ENCODE measurements at places on chromosomes 4 and X.

DNA sequence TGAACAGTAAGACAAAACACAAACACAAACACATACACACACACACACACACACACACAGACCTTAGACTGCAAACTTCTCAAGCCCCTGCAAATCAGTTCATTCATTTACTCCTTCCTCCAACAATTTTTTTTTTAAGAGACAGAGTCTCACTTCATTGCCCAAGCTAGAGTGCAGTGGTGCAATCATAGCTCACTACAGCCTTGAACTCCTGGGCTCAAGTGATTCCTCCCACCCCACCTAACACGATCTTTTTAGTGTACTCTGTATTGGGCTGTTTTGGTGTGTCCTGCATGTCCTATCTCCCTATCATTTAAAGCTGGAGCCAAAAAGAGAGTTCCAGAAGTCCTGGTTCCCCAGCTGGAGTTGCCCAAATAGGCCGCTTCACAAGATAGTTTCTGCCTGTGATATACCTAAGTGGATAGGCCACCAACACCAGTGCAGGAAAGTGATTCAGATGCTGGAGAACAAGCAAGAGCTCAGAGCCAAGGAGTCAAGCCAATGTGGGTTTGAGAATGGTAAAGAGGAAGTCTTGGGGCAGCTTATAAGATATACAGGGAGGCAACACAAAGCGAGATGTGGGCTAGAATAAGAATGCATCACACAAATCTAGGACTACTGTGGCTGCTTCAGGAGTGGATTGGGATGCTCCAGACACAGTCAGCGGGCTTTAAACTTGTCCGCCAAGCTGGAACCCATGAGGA is 85.4 kb upstream of the RAPGEF2 start:
- no peaks in the 10 kb centered on the region for H3K4me1 ChIP-seq
- H3K27ac ChIP-seq, result no peak overlapping the region
- H3K36me3 ChIP-seq, result no peaks in the 10 kb centered on the region
- H3K27me3 ChIP-seq, result no peaks in the 10 kb centered on the region
- H3K4me3 ChIP-seq, result no peak overlapping the region

DNA sequence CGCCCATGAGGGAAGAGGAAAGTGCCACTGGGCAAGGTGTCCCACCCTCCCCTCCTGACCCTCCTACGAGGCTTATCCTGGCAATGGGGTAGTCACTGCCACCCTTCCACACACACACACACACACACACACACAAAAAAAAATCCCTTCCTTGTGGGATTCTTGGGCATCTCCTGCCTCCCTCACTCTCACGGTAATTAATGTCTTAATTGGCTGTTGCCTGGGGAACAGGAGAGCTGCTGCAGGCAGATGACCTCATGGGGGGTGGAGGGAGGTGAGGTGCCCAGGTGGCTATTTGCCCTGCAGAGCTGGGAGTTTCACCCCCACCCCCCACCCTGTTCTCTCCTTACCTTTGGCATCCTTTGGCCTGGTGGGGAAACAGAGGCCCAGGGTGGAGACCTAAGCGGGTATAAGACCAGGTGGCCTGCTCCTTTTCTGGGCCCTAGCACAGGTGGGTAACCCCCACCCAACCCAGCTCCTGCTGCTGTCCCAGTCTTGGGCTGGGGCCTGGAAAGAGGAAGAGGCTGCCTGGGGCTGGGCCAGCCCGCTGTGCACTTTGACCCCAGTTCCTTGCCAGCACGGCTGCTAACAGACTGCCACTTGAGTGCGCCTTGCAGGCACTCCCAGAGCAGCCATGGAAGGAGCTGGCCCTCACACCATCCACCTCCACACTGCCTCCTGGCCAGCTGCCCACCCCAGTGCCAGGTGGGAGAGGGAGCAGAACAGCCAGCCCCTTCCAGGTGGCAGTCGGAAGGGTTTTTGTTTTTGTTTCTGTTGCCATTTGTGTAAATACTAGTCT is 12.6 kb downstream of the EFNB1 start:
- no peak for DNase-seq
- H3K36me3 ChIP-seq, result peaks cover 17% of the 10 kb centered on the region
- peaks cover 34% of the 10 kb centered on the region for H3K4me1 ChIP-seq
- no peak overlapping the region for H3K4me3 ChIP-seq
- H3K27me3 ChIP-seq, result no peaks in the 10 kb centered on the region

DNA sequence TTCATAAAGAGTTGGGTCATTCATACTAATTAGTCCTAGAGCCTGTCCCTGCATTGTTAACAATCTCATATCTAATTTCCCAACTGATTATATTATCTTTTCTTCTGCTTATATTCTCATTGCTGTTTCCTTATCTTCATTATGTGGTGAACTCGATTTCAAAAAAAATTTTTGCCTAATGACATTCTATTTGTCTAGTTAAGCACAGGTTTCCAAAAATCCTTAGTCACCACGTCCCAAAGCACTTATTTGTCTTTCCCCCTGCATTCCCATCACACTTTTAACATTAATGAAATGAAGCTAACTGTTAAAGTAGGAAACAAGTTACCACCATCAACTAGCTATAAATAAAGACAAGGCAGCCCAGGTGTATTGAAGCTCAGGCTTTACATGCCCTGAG is 131.1 kb downstream of the IQCM start:
- no peak for DNase-seq
- H3K27ac ChIP-seq, result no peak overlapping the region
- no peaks in the 10 kb centered on the region for H3K27me3 ChIP-seq
- H3K4me3 ChIP-seq, result no peak overlapping the region
- H3K36me3 ChIP-seq, result no peaks in the 10 kb centered on the region
- no peaks in the 10 kb centered on the region for H3K4me1 ChIP-seq

DNA sequence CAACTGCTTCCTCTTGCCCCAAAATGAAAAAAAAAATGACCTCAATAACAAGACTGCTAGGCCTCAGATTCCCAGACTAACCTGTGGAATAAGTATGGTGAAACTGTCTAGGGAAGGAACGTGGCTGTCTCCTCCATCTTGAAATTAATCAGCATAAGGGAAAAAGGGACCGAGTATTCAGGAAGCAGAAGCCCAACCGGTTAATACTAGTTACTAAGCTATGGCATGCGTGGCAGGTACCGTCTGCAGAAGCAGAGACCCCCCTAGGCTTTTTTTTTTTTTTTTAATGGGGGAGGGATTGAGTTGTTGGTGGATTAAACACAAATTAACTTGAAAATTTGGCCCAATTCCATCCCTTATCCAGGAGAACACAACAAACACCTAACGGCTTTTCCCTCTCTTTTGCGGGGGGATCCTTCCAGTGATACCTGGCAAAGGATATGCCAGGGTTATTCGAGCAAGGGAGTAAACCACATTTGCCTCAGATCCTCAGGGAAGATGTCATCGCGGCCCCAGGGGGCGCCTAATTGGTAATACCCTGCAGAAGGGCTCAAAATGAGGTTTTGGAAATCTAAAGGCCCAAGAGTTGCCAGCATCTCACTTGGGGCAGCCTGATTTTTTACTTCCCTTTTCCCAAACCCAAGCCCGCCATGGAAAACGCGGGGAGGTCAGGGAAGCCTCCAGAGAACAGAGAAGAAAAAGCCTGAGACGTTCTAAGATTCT is 893 bp downstream of the RLIM start:
- H3K4me3 ChIP-seq, result peak overlapping the region; percentile 76
- no peaks in the 10 kb centered on the region for H3K27me3 ChIP-seq
- H3K4me1 ChIP-seq, result peaks cover 11% of the 10 kb centered on the region
- no peak for DNase-seq
- no peaks in the 10 kb centered on the region for H3K36me3 ChIP-seq

- H3K36me3 ChIP-seq, result no peaks in the 10 kb centered on the region
- no peaks in the 10 kb centered on the region for H3K27me3 ChIP-seq
- H3K27ac ChIP-seq, result no peak overlapping the region
- H3K4me1 ChIP-seq, result no peaks in the 10 kb centered on the region
- H3K4me3 ChIP-seq, result no peak overlapping the region
- no peak for DNase-seq
Observed at GRCh38 chr4:145565328-145565727, 53.9 kb upstream of the MMAA start.

DNA sequence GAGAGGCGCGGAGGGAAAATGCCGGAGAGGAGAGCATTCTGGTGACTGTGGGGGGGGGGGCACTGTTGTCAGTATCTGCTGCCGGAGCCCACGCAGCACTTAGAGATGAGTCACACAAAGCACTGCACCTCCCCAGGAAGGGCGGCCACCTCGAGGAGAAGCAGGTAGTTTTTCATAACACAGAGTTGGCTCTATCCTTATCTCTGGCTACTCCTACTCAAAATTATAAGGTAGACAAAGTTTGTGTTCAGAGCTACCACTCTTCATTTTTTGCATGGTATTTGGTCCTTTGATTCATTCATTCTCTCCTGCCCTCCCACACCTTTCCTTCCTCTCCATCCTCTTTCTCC is 76.2 kb upstream of the SCOC start:
- no peak overlapping the region for H3K4me3 ChIP-seq
- H3K36me3 ChIP-seq, result no peaks in the 10 kb centered on the region
- H3K27me3 ChIP-seq, result no peaks in the 10 kb centered on the region
- peaks cover 28% of the 10 kb centered on the region for H3K4me1 ChIP-seq
- peak overlapping the region; percentile 68 for H3K27ac ChIP-seq
- DNase-seq, result no peak

GRCh38 chr4:121514443-121514842 is 133.6 kb upstream of the QRFPR start:
- no peaks in the 10 kb centered on the region for H3K4me1 ChIP-seq
- DNase-seq, result no peak
- H3K27ac ChIP-seq, result no peak overlapping the region
- H3K36me3 ChIP-seq, result no peaks in the 10 kb centered on the region
- no peaks in the 10 kb centered on the region for H3K27me3 ChIP-seq

GRCh38 chrX:132059973-132060540 is 37.0 kb downstream of the STK26 start:
- no peak for DNase-seq
- no peak overlapping the region for H3K27ac ChIP-seq
- no peaks in the 10 kb centered on the region for H3K4me1 ChIP-seq
- H3K4me3 ChIP-seq, result no peak overlapping the region

DNA sequence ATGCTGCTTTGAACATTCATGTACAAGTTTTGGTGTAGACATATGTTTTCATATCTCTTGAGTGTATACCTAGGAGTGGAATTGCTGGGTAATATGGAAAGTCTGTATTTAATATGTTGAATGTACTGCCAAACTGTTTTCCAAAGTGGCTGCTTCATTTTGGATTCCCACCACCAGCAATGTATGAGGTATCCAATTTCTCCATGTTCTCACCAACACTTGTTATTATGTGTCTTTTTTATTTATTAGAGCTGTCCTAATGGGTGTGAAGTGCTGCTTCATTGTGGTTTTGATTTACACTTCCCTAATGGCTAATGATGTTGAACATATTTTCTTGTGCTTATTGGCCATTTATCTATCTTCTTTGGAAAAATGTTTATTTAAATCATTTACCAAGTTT is 60.4 kb downstream of the BCOR start:
- no peak overlapping the region for H3K4me3 ChIP-seq
- DNase-seq, result no peak
- H3K27me3 ChIP-seq, result no peaks in the 10 kb centered on the region
- no peaks in the 10 kb centered on the region for H3K4me1 ChIP-seq
- H3K27ac ChIP-seq, result no peak overlapping the region
- no peaks in the 10 kb centered on the region for H3K36me3 ChIP-seq

- H3K27ac ChIP-seq, result no peak overlapping the region
- H3K36me3 ChIP-seq, result no peaks in the 10 kb centered on the region
- no peak for DNase-seq
- H3K27me3 ChIP-seq, result no peaks in the 10 kb centered on the region
- H3K4me3 ChIP-seq, result no peak overlapping the region
Observed at GRCh38 chrX:152917656-152918579, 20.1 kb downstream of the ZNF185 start.

GRCh38 chr4:54228546-54228945 is 547 bp upstream of the PDGFRA start:
- no peaks in the 10 kb centered on the region for H3K36me3 ChIP-seq
- peaks cover 94% of the 10 kb centered on the region for H3K27me3 ChIP-seq
- H3K27ac ChIP-seq, result peak overlapping the region; percentile 70

DNA sequence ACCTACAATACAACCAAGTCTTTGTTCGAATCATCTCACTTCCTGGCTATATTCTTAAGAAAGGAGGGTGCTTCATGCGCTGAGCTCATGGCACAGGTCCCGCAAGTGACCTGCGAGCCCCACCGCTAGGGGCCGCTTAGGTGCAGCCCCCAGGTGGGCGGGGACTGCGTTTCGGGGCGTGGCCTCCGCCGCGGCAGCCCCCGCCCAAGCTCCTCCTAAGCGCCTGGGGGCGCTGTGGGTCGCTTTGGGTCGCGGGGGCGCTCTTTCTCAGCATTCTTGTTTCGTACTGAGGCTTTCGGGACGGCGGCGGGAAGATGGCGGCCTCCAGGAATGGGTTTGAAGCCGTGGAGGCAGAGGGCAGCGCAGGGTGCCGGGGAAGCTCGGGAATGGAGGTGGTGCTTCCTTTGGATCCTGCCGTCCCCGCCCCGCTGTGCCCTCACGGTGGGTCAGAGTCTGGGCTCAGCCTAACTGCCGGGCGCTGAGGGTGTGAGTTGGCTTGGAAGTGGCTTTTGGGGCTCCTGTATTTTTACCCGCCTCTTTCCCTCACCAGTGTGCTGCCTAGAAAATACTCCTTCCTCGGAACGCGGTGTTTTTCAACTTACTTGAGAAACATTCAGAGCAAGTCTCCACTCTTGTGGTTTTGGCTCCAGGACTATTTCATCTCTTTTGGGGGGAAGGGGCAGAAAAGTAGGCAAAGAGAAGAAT is at the start of gene ZCCHC4:
Gene ZCCHC4 (plus strand): TSS at position 279 of the 705 bp plus-strand sequence. CDS start 36 bp downstream, at position 315.
- DNase-seq, result peak; percentile 94
- peaks cover 8% of the 10 kb centered on the region for H3K4me1 ChIP-seq
- H3K36me3 ChIP-seq, result peaks cover 15% of the 10 kb centered on the region
- no peaks in the 10 kb centered on the region for H3K27me3 ChIP-seq
- peak within 1 kb of the TSS; percentile 84 for H3K4me3 ChIP-seq
- peak within 1 kb of the TSS; percentile 81 for H3K27ac ChIP-seq

GRCh38 chr4:154999950-155000578 is 208.4 kb upstream of the NPY2R start:
- no peaks in the 10 kb centered on the region for H3K27me3 ChIP-seq
- DNase-seq, result no peak
- H3K36me3 ChIP-seq, result no peaks in the 10 kb centered on the region
- no peaks in the 10 kb centered on the region for H3K4me1 ChIP-seq
- H3K27ac ChIP-seq, result peak overlapping the region; percentile 65

GRCh38 chr4:1784395-1784788 is 8.7 kb upstream of the FGFR3 start:
- H3K36me3 ChIP-seq, result no peaks in the 10 kb centered on the region
- H3K27me3 ChIP-seq, result peaks cover 5% of the 10 kb centered on the region
- no peak overlapping the region for H3K4me3 ChIP-seq
- peak overlapping the region; percentile 77 for H3K27ac ChIP-seq
- peaks cover 80% of the 10 kb centered on the region for H3K4me1 ChIP-seq

DNA sequence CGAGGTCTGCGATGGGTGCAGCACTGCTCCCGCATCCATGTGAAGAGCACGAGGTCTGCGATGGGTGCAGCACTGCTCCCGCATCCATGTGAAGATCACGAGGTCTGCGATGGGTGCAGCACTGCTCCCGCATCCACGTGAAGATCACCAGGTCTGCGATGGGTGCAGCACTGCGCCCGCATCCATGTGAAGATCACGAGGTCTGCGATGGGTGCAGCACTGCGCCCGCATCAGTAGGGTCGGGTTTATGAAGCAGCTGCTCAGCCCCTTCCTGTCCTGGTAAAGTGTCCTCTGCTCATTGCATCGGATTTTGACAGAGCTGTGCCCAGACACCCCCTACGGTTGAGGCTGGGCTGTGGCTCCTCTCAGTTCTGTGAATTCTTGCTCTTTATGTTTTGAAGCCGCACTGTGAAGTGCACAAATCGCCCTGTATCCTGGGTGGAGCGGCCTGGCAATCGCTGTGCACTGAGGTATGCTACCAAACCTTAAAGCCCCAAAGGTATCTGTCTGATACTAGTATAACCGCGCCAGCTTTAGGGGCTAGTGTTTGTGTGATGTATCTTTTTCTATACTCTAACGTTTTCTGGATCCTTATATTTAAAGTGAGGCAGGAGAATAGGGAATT is 98.7 kb downstream of the CPZ start:
- H3K4me1 ChIP-seq, result no peaks in the 10 kb centered on the region
- peaks cover 57% of the 10 kb centered on the region for H3K27me3 ChIP-seq

GRCh38 chr4:85932500-85933290 is 427.2 kb downstream of the MAPK10 start:
- DNase-seq, result no peak
- H3K27ac ChIP-seq, result no peak overlapping the region
- no peaks in the 10 kb centered on the region for H3K27me3 ChIP-seq
- H3K4me3 ChIP-seq, result no peak overlapping the region

Data from suprapubic skin (tissue), 4 donors.